ENCODE measurements at places on chromosomes 16 and 17. TPM values are rescaled to one million over a fixed set of nuclear protein-coding genes. Genes with fewer than 3 reads are reported as not detected.

DNA sequence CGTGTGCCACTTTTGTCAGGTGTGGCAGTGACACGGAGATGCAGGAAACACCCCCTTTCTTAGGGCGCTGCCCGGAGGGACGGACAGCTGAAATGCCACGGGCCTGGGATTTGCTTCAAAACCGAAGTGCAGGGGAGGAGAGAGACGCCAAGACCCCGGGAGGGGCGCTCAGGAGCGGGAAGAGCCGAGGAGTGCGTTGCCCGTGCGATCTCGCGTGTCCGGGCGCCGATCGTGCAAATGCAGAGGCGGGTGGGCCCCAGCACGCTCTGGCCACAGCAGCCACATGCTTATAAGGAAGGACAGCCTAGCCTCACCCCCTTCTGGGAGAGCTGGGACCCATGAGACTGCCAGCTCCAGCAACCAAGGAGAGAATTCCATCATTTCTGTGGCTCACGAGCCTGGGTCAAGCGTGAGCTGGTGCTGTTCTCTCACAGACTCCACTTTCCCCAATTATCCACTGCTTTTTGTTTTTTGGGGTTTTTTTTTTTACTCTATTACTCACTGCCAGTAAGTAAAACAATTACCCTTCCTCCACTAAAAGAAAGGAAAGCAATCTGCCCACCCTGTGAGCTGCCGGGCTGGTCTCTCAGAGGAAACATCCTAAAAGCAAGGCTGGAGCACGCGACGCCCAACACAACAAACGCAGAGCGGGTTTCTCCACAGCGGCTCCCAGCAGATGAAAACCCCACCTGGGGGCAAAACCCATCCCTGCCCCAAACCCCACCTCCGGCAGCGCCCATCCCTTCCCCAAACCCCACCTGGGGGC lies 27.2 kb upstream of the C16orf95 start:
- H3K27me3 ChIP-seq: no peaks in the 10 kb centered on the region
- H3K27ac ChIP-seq: no peak overlapping the region
- H3K36me3 ChIP-seq: no peaks in the 10 kb centered on the region
- no peak overlapping the region for H3K4me3 ChIP-seq
- H3K4me1 ChIP-seq: no peaks in the 10 kb centered on the region

GP2 gene
- total RNA-seq: 24.8 TPM

DNA sequence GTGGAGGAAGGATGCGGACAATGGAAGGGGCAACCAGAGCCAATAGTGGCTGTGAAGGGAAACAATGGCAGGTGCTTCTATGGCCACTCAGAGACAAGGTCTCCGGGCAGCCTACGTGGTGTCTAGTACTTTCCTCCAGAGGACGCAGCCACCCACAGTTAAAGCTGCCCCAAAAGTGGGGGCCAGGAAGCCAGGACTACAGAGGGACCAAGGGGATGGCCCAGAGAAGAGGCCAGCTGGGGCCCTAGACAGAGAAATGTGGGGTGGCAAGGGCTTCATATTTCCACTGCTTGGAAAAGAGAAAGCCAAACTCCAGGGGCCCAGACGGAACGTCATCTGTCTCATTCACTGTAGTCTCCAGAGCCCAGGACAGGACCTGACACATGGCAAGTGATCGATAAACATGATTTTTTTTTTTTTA lies 837 bp upstream of the PER1 start:
- H3K27me3 ChIP-seq: no peaks in the 10 kb centered on the region
- peaks cover 33% of the 10 kb centered on the region for H3K4me1 ChIP-seq
- DNase-seq: no peak
- peak overlapping the region; percentile 99 for H3K27ac ChIP-seq
- H3K36me3 ChIP-seq: no peaks in the 10 kb centered on the region

MT1M gene
- total RNA-seq: 0.60 TPM

DNA sequence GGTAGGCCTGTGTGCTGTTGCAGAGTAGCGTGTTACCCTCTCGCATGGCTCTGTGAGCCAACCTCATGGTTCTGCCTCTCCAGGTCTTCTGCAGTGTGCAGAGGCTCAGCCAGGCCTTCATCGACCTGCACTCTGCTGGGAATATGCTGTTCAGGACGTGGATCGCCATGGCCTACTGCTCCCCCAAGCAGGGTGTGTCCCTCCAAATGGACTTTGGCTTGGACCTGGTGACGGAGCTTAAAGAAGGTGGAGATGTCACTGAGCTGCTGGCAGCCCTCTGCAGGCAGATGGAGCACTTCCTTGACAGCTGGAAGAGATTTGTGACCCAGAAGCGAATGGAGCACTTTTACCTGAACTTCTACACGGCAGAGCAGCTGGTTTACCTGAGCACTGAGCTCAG lies 75.8 kb upstream of the ENDOV start:
- H3K4me1 ChIP-seq: no peaks in the 10 kb centered on the region
- H3K4me3 ChIP-seq: no peak overlapping the region
- no peaks in the 10 kb centered on the region for H3K27me3 ChIP-seq
- H3K27ac ChIP-seq: peak overlapping the region; percentile 52
- H3K36me3 ChIP-seq: no peaks in the 10 kb centered on the region
